CD4-positive, alpha-beta T cell treated with Interleukin-2 at 100 ng/mL for 4 hours (primary cell): ENCODE measurements at places on chromosomes 11 and 22.

DNA sequence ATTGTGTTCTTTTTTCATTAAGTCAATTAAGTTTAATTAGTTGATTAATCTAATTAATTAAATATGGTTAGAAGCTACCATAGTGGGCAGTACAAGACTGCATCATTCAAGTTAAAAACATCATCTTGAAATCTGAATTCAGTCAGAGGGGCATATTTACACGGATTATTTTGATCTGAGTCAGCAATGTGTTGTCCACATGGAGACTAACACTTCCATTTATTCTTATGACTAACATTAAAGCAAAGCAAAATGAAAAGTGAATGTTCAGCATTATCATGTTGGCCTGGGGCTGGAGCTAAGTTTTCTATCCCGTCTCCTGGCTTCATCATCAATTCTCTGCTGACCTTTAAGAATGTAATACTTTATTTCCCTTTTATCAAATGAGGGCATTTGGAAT, 17.3 kb downstream of the FLI1 start:
- DNase-seq = no peak

DNA sequence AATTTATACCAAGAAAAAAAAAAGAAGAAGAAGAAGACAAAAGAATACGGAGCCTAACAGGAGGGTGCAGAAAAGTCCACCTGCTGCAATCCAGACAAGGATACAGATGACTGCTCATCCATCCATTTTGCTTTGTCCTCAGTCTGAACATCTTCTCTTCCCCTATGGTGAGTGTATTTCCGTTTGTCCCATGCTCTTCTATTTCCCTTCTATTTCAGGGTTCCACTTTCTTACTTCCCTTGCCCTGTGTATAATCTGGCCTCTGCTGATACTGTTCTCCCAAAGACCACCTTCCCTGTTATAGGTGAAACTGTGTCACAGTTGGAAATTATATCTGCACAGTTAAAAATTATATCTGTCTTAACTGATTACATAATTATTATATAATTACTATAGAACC, 48.7 kb upstream of the USP47 start:
- DNase-seq = no peak

DNA sequence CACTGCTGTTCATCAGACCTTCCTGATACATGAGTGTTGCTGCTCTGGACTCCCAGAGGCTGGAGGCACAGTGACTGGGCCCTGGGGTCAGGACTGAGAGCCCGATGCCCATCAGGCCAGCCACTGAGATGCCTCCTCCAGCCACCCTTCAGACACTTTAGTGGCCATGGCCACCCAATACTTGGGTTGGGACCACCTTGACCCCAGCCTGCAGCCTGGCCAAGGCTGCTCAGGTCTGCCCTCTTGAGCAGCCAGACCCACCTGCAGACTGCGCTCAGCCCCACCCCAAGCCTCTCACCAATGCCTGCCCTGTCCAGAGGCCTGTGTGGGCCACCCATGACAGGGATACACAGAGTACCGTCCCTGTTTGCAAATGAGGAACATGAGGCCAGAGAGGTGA, 4.2 kb downstream of the RNF215 start:
- DNase-seq = no peak

- DNase-seq = no peak
These were observed 312.9 kb upstream of the CCDC90B start for GRCh38 chr11:83599066-83599465.

GRCh38 chr11:101717619-101718018, 133.8 kb upstream of the TRPC6 start:
- DNase-seq = no peak

GRCh38 chr11:87176044-87176443, 138.3 kb downstream of the TMEM135 start:
- no peak for DNase-seq

DNA sequence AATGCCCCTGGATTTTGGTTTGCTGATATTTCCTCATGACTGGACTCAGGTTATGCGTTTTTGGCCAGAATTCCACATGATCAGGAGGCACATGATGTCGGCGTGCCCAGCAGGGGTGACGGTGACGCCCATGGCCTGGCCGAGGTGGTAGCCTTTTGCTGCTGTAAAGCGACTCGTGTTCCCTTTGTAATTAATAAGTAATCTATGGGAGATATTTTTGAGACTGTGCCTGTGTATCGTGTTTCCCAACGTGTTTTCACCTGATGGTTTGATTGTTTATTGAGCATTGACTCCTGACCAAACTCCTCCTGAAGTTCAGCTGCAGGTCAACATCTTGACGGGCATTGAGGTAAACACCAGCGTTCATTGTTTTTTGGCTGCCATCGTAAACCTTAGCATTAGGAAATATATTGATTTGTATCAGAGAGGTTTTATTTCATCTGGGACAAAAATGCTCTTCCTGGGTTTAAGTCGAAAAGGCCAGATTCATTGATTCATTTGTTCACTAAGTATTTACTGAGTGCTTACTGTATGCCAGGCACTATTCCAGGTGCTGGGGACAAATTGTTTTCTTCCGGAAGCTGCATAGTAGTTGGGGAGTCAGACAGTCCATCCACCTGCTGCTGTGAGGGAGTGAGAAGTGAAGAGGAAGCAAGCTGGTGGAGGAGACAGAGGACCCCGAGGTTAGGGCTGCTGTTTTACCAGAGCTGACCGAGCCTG, 23.6 kb downstream of the DCPS start:
- no peak for DNase-seq

DNA sequence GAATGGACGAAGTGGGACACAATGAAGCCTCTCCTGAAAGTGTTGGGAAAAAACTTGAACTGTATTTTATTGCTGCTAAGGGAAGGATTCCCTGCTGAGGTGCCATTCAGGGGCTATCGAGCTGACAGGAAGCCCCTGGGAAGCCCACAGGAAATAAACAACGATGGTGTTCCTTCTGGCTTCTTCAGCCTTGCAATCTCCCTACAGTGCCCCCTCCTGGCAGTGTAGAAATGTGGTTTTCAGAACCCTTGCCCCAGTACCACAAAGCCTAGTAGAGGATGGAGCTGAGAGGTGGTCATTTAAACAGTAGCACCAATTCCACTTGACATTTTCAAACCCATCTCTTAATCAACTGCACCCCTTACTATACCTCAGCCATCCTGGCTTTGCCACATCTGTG, 676.7 kb upstream of the ARHGAP42 start:
- DNase-seq = no peak

- no peak for DNase-seq
These were observed 29.1 kb upstream of the TP53I11 start for GRCh38 chr11:44979543-44980399.

GRCh38 chr11:19736831-19737230, 24.2 kb downstream of the NAV2 start:
- no peak for DNase-seq

GRCh38 chr11:67276781-67277230, 10.5 kb downstream of the GRK2 start:
- DNase-seq = no peak

DNA sequence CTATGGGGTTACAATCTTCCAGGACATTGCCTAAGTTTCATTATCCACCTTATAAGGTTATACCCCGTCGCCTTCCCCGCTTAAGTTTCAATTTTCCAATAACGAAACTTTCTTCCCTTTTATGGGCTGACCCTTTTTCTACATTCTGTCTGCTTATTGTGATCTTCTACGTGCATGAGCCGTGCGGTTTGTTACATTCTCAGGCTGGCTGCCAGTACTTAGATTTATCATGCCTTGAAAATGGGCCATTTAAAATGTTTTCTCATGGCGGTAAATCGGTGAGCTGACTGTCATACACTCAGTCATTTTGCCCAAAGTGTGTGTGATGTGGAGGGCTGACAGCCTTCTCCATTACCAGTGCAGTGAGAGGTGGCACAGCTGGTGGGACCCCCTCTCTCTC, 23.3 kb downstream of the DGCR6L start:
- DNase-seq = no peak

DNA sequence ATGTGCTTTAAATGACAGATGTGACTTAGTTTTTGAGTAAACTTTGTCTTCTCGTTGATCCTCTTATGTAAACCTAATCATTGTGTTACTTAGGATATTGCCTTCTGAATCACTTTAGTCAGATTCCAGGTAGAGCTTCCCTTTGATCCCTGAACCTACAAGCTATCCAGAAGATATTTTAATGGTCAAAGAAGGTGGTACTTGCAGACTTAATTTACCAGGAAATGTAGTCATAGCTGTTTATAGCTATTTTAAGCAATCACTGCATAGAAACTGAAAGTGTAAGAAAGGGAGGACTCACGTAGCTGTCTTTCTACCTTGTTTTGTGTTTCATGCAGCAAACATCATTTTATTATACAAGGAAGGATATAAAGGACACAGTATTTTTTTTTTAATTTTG, 189.5 kb downstream of the DDX10 start:
- DNase-seq = peak; percentile 27

DNA sequence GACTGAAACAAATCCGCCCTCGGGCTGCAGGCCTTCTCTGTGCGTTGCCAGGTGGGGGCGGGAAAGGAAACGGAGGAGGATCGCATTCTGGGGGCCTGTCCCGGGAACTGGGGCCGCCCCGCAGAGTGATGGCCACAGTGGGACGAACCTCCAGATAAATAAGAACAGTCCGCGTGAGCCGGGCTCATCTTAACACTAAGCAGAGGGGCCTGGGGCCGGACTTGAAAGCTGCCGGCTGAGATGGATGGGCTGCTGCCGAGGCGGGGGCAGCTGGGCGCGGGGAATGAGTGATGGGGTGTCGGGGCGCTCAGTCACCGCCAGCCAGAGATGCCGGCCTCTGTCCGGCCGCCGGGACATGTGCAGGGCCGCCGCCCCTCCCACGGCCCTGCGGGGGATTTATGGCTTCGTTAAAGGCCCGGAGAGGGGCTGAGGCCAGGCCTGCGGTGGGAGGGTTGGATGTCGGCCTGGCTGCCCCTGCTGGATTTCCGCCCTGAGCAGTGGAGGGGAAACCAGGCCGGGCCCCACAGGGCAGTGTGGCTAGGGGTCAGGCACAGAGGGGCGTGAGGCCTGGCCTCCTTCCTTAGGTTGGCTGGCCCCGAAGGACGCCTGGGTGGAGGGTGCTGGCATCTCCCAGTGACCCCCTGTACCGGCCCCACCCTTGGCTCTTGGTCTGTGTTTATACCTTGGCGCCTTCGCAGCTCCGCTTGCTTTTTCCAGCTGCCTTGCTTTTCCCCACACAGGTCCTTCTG, 45.3 kb upstream of the CD82 start:
- no peak for DNase-seq

- peak; percentile 27 for DNase-seq
These were observed 247.6 kb downstream of the CADM1 start for GRCh38 chr11:115256397-115257197.

- DNase-seq = no peak
These were observed 64.2 kb downstream of the APOL5 start for GRCh38 chr22:35781898-35782297.

GRCh38 chr11:110728476-110728875, 16.2 kb upstream of the ARHGAP20 start:
- no peak for DNase-seq

- no peak for DNase-seq
These were observed 304.0 kb upstream of the ANO3 start for GRCh38 chr11:26027887-26028286.

DNA sequence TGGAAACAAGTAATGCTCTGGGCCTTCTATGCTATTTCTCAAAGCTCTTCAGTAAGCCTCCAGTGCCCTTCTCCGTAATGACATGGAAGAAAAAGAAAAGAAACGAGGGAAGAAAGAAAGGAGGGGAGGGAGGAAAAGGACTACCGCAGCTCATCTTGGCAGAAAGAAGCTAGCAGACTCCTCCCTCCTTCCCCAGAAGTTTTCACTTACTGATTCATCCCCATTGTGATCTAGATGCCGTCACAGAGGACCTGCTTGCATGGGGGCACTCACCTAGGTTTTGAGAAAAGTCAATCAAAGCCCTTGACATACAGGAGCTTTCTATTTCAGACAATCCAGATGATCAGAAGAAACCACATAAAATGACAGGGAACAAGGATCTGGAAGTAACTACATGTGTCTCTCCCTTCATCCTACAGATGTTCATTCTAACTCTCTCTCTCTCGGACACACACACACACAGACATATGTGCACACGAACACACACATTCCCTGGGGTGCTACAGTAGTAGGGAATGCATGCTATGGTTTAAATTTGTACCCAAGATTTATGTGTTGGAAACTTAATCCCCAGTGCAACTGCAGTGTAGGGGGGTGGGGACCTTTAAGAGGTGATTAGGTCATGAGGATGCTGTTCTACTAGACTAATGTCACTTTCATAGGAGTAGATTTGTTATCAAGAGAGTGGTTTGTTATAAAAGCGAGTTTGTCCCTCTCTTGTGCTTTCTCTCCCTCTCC, 37.6 kb upstream of the RCN1 start:
- DNase-seq = no peak

GRCh38 chr11:74397501-74398243, 561 bp downstream of the PGM2L1 start:
- DNase-seq = peak; percentile 65

- DNase-seq = no peak
These were observed 4.1 kb upstream of the APOL3 start for GRCh38 chr22:36164621-36165020.

- no peak for DNase-seq
These were observed 57.0 kb downstream of the PRCP start for GRCh38 chr11:82843057-82843795.

DNA sequence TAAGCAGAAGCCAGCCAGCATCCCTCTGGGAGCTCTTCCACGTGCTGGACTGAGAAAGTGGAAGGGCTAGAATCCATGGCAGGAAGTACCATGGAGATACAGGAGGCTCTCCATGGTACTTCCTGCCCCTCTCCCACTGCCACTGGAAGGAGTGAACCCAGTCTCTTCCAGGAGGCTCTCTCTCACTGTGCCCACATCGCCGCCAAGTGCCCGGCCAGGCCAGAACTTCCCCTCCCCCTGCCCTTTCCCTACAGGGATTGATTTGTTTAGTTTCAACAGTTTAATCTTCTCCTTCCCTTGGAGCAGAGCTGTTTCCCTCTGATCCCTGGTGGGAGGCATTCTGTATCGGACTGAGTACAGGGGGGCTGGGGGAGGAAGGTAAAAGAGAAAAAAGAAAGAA, 133.6 kb downstream of the DSCAML1 start:
- no peak for DNase-seq

DNA sequence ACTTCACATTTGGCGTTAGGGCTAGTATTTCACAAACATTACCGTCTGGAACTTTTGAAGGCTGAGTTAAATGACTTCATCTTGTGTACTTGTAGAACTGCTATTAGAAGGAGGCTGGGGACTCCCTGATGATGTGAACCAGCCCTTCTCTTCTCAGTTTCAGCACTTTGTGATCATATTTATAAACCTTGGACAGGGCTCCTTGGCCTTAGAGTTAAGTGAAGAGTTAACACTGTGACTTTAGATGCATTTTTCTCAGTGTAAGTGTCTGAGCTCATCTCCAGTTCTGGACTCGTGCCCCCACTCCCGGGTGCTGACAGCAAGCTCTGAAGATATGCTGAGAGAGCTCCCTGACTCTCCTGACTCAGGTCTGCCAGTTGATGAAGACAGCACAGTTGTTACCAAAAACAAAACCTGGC, 8.4 kb downstream of the MIAT start:
- no peak for DNase-seq
